Airway epithelial cell (primary cell): ENCODE measurements at places on chromosomes 2 and 18. TPM values are rescaled to one million over a fixed set of nuclear protein-coding genes. Genes with fewer than 3 reads are reported as not detected.

C2orf92 gene
- 0.60 and 0.85 TPM in 2 replicates for total RNA-seq

MARCO gene
- not detected in 2 replicates for total RNA-seq

TTN gene
- total RNA-seq: not detected in 2 replicates

GREB1 gene
- 0.07 TPM in 1 of 2 replicates, not detected in the other for total RNA-seq
